ENCODE measurements at places on chromosomes 5 and 9. TPM values are rescaled to one million over a fixed set of nuclear protein-coding genes. Genes with fewer than 3 reads are reported as not detected.
A peak's percentile ranks its signal among the peaks of the same experiment; 100 is the strongest.

IL13 gene
- not detected for total RNA-seq

- no peak overlapping the region for H3K4me3 ChIP-seq
- no peak for DNase-seq
These were observed 63.8 kb downstream of the RNF38 start for GRCh38 chr9:36336131-36336907.

DNA sequence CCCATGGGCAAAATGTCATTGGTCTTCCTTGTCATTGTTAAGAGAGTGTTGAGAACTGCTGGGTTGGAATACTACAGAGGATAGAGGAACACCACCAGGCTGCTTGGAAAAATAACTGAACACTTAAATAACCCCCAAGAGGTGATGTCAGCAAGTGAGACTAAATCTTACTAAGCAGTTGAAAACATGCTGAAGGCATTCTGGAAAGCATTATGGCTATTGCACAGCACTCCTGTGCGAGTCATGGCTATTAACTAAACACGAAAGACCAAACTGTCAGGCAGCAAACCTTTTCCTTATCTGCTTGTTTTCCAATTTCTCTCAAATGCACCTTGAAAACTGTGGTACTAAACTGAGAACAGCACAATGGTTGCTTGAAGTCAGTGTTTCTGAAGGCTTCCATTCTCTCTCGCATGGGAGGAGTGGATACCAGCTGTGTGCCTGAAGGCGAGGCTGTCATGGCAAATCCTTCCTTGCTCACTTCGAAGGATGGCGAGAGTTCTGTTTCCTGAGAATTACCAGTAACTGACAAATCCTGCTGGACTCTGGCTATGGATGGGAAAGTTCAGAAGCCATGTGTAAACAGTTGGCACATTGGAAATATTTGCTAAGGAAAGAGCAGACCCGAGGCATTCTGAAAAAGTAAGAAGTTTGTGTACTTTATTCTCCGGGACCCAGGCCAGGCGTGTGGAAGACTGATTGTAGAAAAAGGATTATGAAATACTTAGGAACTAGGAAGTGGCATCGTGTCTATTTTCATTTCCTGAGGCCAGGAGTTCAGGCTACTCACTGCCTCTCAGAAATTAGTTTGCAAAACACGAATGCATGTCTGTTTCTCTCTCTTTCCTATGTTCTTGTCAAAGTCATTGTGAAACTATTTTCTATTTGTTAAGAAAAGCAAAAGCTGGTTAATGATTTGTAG, 182.1 kb downstream of the DMRT2 start:
- H3K27me3 ChIP-seq: no peaks in the 10 kb centered on the region
- no peaks in the 10 kb centered on the region for H3K4me1 ChIP-seq

CCL19 gene
- 17.7 TPM for total RNA-seq

GRCh38 chr5:98541641-98542040, 231.8 kb upstream of the RGMB start:
- no peaks in the 10 kb centered on the region for H3K4me1 ChIP-seq
- DNase-seq: no peak
- no peaks in the 10 kb centered on the region for H3K36me3 ChIP-seq
- no peaks in the 10 kb centered on the region for H3K27me3 ChIP-seq

DNA sequence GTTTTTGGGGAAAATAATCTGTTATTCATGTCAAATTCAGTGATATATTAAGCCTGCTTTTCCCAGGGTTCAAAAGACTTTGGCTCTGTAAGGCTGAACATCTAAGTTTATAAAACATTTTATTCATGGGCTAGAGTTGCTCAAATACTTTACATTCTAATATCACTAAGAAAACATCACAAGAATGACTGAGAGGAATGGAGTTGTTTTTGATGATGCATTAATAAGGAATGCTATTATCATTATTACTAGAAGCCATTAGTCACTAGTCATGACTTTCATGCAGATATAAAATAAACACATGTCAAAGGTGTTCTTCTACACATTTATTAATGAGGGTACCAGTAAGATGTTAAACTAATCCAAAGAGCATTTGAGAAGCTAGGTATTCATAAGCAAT, 185.5 kb upstream of the KCNN2 start:
- no peaks in the 10 kb centered on the region for H3K36me3 ChIP-seq
- H3K4me3 ChIP-seq: no peak overlapping the region
- H3K27me3 ChIP-seq: no peaks in the 10 kb centered on the region
- no peak for DNase-seq

DNA sequence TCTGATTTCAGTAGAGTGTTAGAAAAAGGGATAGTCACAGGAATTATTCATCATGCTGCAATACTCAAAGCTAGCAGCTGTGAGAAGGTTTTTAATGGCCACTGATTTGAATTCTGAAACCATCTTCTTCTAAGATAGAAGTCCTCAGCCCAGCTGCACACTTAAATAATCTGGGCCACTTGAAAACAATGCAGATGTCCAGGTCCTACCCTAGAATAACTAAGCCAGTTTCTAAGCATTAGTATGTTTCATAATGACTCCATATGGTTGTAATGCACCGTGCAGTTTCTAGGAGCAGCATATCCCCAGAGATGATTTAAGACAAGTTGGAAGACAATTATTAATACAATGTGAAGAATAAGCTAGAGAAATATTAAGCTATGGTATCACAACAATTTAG, 159.9 kb upstream of the FBXL17 start:
- H3K27ac ChIP-seq: no peak overlapping the region
- no peak overlapping the region for H3K4me3 ChIP-seq
- no peaks in the 10 kb centered on the region for H3K27me3 ChIP-seq
- no peaks in the 10 kb centered on the region for H3K36me3 ChIP-seq
- DNase-seq: no peak

- no peaks in the 10 kb centered on the region for H3K36me3 ChIP-seq
- no peaks in the 10 kb centered on the region for H3K4me1 ChIP-seq
- no peak overlapping the region for H3K27ac ChIP-seq
- no peak overlapping the region for H3K4me3 ChIP-seq
- H3K27me3 ChIP-seq: no peaks in the 10 kb centered on the region
These were observed 61.4 kb upstream of the TRIO start for GRCh38 chr5:14081791-14082190.

SVEP1 gene
- total RNA-seq: 41.8 TPM

GRCh38 chr9:88753691-88754367, 218.9 kb downstream of the NXNL2 start:
- no peak for DNase-seq
- H3K27me3 ChIP-seq: no peaks in the 10 kb centered on the region
- H3K4me3 ChIP-seq: no peak overlapping the region
- H3K4me1 ChIP-seq: peaks cover 7% of the 10 kb centered on the region

ARSI gene
- not detected for total RNA-seq

TEX53 gene
- not detected for total RNA-seq

DNA sequence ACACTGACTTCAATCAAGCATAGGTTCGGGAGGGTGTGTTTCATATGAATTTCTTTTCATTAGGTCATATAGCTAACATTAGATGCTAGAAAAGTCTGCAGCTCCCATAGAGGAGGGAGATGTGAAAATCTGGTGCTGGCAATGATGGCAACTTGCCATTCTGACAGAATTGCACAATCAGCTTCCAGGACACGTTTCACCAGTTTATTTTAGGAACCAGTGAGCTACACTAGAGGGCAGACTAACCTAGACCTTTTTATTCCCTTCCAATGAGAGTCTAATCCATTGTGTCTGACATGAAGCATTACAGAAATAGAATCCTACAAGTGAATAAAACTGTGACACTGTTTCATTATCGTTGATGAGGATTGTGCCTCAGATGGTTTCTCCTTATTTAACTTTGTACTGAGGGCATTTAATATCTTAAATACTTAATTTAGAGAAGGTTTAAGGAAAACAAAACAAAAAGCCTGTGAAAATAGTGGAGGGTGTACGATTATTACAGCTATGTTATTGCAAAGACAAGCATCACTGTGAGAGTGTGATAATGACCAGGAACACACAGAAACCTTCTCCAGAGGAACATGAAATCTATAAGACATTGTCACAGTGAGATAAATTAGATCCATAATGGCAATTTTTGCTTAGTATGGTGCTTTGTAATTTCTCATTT, 363.3 kb upstream of the RPS23 start:
- no peak overlapping the region for H3K4me3 ChIP-seq
- DNase-seq: no peak
- no peaks in the 10 kb centered on the region for H3K36me3 ChIP-seq
- peak overlapping the region; percentile 61 for H3K27ac ChIP-seq
- no peaks in the 10 kb centered on the region for H3K27me3 ChIP-seq

GRCh38 chr5:147544556-147544955, 34.7 kb upstream of the DPYSL3 start:
- no peak overlapping the region for H3K27ac ChIP-seq
- H3K27me3 ChIP-seq: no peaks in the 10 kb centered on the region
- no peaks in the 10 kb centered on the region for H3K4me1 ChIP-seq
- DNase-seq: no peak
- no peak overlapping the region for H3K4me3 ChIP-seq

DNA sequence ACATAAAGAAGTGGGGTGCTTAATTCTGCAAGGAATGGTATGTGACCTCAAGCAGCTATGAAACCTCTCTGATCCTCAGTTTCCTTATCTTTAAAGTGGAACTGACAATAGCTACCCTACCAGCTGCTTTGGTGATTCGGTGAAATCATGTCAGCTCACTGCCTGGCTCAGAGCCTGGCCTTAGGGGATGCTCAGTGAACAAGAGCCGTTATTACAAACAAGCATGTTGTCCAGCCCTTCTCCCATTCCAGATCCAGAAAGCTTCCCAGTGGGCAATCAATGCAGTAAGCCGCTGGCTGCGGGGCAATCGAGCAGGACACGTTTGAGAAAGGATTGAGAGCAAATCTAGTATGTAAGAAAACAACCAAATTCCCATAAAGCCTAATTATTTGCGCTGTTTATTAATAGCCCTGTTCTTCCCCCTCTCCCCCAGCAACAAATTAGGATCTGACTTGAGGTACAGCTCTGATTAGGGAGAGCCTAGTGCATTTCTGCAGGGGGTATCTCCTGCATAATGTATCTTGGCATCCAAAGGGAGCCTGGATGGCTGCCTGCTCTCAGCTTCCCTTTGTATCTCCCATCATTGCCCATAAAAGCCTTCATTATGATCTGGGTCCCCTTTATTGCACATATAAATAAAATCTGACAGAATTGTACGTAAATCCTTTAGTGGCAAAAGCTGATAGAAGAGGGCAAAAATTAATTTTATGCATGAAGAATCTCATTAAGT, 371.4 kb downstream of the TMEM232 start:
- H3K4me3 ChIP-seq: no peak overlapping the region
- no peaks in the 10 kb centered on the region for H3K4me1 ChIP-seq
- H3K27ac ChIP-seq: no peak overlapping the region
- DNase-seq: no peak

IL3 gene
- not detected for total RNA-seq

- peak within 1 kb of the TSS; percentile 76 for H3K4me3 ChIP-seq
- H3K36me3 ChIP-seq: no peaks in the 10 kb centered on the region
- no peaks in the 10 kb centered on the region for H3K27me3 ChIP-seq
- peak within 1 kb of the TSS; percentile 65 for H3K27ac ChIP-seq
- no peaks in the 10 kb centered on the region for H3K4me1 ChIP-seq
These were observed at the start of gene NRG2 for GRCh38 chr5:140042643-140043507. Gene NRG2 (minus strand): TSS chr5:140043299.

GRCh38 chr5:180328296-180329137, 24.6 kb downstream of the GFPT2 start:
- H3K27ac ChIP-seq: no peak overlapping the region
- no peak overlapping the region for H3K4me3 ChIP-seq

ALDOB gene
- 4.8 TPM for total RNA-seq

DNA sequence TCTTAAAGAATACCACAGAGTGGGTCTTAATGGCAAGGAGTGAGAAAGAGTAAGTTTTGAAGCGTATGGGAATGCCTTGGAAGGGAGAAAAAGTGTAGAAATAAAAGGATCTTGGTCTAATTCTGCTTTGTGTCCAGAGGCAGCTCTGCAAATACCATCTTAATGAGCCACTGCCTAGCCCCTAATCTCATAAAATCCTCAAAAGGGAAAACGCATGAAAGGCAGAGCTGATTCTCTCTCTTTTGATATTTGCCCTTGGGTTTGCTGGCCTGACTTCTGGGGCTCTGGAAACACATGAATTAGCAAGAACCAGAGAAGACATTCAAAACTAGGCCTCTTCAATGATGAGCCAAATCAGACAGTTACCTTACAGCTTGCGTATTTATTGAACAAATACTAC, 28.1 kb downstream of the NREP start:
- H3K4me3 ChIP-seq: no peak overlapping the region
- no peaks in the 10 kb centered on the region for H3K27me3 ChIP-seq
- no peaks in the 10 kb centered on the region for H3K4me1 ChIP-seq

DNA sequence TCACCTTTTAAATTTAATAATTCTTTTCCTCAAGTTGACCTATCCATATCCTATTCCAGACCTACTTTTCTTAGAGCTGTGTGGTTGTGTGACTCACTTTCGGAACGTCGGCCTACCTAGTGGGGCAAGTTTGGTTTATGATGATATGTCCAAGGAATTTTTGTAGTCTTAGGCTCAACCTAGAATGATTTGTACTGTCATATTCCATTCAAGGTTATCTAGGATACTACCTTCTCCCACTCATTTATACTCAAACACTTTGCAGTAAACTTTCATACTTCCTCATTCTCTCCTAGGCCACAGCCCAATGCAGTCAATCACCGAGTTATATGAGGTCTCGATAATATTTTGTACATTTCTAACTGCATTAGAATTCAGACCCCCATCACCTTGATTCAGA, 61.9 kb downstream of the PIK3R1 start:
- peaks cover 13% of the 10 kb centered on the region for H3K4me1 ChIP-seq
- H3K36me3 ChIP-seq: peaks cover 69% of the 10 kb centered on the region
- H3K27ac ChIP-seq: no peak overlapping the region
- DNase-seq: no peak

NEUROG1 gene
- not detected for total RNA-seq

SLC1A3 gene
- total RNA-seq: 3.0 TPM

- DNase-seq: no peak
- H3K27me3 ChIP-seq: no peaks in the 10 kb centered on the region
- H3K27ac ChIP-seq: no peak overlapping the region
These were observed 451.3 kb downstream of the SEMA5A start for GRCh38 chr5:9094582-9094981.

LIX1 gene
- not detected for total RNA-seq

FBLL1 gene
- not detected for total RNA-seq

MEIKIN gene
- not detected for total RNA-seq

DNA sequence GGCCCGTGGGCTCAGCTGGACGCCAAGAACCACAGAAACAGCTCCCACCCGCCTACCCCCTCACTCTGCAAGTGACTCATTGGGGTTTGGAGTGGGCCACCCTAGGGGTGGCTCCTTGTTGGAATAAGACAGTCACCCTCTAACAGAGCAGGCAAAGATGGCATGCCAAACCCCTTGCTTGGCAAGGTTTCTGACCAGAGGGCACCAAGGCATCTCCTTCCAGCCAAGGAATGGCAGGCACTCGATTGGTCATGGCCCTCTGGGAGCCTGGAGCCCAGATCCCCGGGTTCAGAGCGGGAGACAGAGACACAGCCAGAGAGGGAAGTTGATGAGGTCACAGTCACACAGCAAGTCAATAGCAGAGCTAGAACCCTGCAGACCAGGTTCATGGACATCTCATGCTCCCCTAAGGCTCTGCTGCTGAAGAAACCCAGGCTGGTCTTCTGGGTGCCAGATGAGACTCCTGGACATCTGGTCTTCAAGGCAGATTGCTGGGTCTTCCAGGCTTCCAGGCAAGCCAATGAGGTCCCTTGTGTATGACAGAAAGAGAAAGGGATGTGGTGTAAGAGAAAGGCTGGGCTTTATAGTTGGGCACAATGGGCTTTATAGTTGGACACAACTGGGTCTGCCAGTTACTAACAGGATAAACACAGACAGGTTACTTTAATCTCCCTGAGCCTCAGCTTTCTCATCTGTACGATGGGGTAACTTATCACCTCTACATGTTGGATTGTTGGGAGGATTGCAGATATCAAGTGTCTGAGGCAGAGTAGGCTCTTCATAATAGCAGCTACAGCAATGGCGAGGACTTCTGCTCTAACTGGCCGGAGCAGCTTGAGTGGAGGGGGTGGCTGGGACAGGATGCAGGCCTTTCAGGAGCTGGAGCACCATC, 23.3 kb upstream of the KIF12 start:
- no peak for DNase-seq
- H3K27ac ChIP-seq: no peak overlapping the region
- no peaks in the 10 kb centered on the region for H3K36me3 ChIP-seq
- H3K27me3 ChIP-seq: no peaks in the 10 kb centered on the region

TAF11L13 gene
- not detected for total RNA-seq

Measured in ascending aorta (tissue), 2 donors.